ENCODE measurements at places on chromosomes 16 and 17.

- no peak for DNase-seq
Measured at GRCh38 chr17:17107891-17108431, 65.7 kb downstream of the MPRIP start.

- no peak for DNase-seq
Measured at GRCh38 chr16:31451681-31452351, 7.5 kb upstream of the ARMC5 start.

- DNase-seq: no peak
Measured at GRCh38 chr16:12252616-12253015, 276.1 kb downstream of the SNX29 start.

DNA sequence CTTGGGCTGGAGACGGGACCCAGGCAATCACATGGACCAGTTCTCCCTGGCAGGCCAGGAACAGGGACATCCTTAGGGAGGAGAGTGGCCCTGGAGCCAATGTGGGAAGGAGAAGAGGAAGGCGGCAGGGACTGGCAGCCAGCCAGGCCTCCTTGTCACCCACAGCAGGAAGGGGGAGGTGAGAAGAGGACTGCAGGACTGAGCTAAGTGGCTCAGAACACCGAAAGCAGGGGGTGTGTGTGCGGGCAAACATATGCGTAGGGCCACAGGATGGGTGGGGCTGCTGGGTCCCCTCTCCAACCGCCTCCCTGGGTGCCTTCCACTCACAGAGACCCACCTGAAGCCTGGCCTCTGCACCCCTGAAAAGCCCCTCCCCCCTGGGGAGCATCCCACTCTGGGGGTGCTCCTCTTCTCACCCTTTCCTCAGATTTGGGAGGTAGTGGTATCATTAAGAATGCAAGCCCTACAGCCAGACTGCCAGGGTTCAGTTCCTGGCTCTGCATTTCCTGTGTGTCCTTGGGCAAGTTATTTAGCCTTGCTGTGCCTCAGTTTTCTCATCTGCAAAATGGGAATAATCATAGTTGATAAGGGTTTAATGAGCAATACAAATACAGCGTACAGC lies 8.1 kb downstream of the PNMT start:
- no peak for DNase-seq

- DNase-seq: no peak
Measured at GRCh38 chr17:1529863-1530262, 13.5 kb upstream of the INPP5K start.

DNA sequence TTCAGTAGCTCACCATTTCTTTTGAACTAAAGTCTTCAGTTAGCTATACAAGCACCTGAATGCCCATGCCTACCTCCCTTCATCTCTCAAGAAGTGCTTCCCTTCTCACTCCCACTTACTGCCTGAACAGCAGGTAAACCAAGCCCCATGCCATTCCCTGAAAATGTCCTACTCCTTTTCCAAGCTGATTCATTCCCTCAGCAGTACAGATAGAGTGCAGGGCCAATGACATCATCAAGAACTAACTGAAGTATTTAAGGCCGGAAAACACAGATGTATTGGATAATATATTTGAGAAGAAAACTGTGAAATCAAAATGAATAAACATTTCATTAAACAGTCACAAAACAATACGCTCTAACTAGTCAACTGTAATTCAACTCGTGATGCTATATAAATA lies 478.8 kb upstream of the CDH11 start:
- no peak for DNase-seq

DNA sequence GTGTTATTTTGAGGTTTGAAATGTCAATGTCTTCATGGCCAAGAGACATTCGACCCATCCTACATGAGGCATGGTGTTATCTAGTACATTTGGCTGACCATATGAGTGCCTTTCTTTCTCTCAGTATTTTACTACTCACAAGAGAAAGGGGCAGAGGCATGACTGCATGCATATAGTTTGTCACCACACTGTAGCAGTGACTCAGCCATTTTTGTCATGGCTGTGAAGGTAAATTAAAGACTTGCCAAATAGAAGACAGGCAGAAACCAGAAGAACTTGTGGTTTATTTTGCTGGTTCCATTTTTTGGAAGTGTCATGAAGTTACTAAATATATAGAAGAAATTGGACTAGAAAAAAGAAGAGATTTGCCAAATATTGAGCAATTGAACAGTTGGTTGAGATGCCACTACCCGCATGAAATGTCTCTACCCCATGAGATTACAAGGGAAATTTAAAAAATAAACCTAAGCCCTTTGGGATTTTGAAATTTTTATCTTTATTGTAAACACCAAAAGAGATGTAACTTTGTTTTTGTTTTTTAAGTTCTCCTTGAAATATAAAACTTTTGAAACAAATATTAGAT lies 170.3 kb downstream of the CHD9 start:
- no peak for DNase-seq

- DNase-seq: no peak
Measured at GRCh38 chr17:45924332-45924820, 30.0 kb downstream of the MAPT start.

- no peak for DNase-seq
Measured at GRCh38 chr16:68420366-68420942, 27.9 kb downstream of the SMPD3 start.

GRCh38 chr16:53549970-53550690 lies 47.1 kb upstream of the AKTIP start:
- peak; percentile 22 for DNase-seq

- DNase-seq: no peak
Measured at GRCh38 chr16:29912087-29912486, 11.8 kb downstream of the ASPHD1 start.

DNA sequence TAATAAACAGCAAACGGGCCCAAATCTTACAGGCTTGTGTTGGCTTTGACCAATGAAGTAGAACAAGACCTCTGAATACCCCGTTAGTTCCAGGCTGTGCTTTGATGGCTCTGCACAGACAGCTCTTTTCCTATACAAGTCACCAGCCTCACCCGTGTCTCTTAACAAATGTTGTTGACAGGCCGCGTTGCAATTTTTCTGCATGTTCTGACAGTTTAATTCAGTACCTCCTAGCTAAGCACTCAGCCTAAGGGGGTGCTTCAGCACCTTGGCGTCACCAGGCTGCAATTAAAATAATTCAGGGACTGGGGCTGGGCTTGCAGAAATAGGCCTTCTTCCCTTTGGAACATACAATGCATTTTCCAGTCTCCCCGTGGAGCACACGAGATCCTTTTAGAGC lies 500.1 kb downstream of the MAF start:
- DNase-seq: no peak

GRCh38 chr16:4136229-4136813 lies 20.1 kb upstream of the ADCY9 start:
- no peak for DNase-seq

- DNase-seq: no peak
Measured at GRCh38 chr16:29743827-29744531, 1.8 kb downstream of the C16orf54 start.

- no peak for DNase-seq
Measured at GRCh38 chr16:86614699-86615098, 36.4 kb downstream of the FOXL1 start.

GRCh38 chr16:76583466-76583865 lies 306.3 kb downstream of the CNTNAP4 start:
- DNase-seq: no peak

GRCh38 chr16:1602285-1602684 lies 9.6 kb downstream of the IFT140 start:
- no peak for DNase-seq

- DNase-seq: no peak
Measured at GRCh38 chr17:34728771-34729310, 149.5 kb downstream of the TMEM132E start.

DNA sequence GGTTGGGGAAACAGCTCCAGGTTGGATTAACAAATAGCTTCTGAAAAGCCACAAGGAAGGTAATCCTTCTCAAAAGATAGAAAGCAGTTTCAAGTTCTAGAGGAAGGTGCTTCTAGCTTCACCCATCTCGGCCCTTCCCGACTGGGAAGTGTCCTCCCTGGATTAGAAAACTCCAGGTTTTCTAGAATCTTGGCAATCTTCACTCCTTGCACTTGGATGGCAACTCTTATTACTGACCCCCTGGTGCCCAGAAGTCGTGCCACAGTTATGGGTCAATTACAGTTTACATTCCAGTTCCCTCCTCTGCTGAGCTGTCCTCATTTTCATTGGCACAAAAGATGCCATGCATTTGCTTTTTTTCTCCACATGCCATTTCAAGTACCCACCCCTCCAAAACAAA lies 65.6 kb downstream of the SMG6 start:
- DNase-seq: no peak

DNA sequence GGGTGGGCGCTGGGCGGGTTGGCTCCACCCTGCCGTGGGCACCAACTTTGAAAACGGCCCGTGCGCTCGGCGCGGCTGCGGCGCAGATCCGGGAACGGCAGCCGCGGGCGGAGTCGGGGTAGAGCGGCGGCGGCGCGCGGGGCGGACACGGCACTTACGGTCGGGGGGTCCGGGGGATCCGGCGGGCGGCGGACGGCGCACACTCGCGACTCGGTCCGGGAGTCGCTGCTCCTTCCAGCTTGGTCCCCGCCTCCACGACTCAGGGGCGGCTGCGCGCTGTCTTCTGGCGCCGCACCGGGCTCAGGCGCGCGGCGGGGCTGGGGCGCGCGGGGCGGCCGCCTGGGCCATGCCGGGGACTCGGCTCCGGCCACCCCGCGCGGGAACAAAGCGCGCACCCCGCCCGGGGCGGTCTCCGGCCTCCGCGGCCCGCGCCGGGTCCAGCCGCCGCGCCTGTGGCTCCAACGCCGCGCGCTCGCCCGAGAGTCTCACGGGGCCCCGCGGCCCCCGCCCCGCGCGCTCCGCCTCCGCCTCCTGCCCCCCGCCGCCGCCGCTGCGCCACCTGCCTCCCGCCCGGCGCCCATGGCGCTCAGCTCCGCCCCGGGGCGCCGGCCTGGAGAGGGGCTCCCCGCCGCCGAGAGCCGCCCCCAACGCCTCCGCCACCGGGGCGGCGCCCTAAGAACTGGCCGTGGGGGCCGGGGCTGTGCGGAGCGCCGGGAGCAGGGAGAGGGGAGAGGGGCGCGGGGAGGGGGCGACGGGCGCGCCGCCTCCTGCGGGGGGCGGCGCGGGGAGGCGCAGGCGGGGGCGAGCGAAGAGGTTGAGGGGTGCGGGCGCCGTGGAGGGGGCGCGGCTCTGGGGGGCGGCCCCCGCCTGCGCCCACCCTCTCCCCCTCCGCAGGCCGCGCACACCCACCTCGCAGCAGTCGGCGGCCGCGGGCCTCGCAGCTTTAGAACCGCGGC lies 35.9 kb downstream of the CBFA2T3 start:
- no peak for DNase-seq

DNA sequence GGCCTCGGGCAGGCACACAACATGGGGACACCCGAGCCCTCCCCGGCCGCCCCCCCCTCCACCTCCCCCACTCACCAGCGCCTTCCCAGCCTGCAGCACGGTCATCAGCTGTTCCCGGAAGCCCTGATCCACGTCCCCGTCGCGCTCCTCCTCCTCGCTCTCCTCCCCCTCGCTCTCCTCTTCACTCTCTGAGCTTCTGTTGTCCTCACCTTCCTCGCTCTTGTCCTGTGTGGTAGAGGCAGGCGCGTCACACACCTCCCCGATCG lies 10.3 kb downstream of the MYBBP1A start:
- DNase-seq: no peak

DNA sequence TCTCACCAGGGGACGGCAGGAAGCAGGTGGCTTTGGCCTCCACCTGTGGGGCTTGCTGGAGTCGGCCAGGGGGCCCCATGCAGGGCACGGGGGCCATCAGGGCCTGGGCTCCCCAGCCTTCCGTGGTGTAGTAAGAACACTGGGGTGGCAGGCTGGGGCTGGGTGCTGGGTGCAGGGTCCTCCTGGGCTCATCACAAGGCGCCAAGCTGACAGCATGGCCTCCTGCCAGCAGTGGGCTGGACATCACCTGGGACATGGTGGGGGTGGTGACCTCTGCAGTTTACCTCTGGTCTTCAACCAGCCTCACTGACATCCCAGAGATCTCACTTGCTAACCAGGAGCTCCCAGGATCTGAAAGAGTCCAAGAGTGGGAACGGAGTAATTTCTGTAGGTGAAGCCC lies 5.3 kb downstream of the TNS4 start:
- DNase-seq: no peak

- no peak for DNase-seq
Measured at GRCh38 chr16:3952737-3953131, 72.2 kb upstream of the CREBBP start.

- DNase-seq: no peak
Measured at GRCh38 chr17:75078284-75079022, 9.3 kb upstream of the SLC16A5 start.

- DNase-seq: peak; percentile 54
Measured at GRCh38 chr16:75110637-75111513, 5.7 kb downstream of the LDHD start.

GRCh38 chr16:88687676-88688012 lies 1.3 kb upstream of the SNAI3 start:
- DNase-seq: no peak

- peak; percentile 56 for DNase-seq
Measured at GRCh38 chr17:74368341-74369081, 1.2 kb downstream of the GPR142 start.

- DNase-seq: no peak
Measured at GRCh38 chr17:64358261-64358788, 32.3 kb downstream of the PECAM1 start.

DNA sequence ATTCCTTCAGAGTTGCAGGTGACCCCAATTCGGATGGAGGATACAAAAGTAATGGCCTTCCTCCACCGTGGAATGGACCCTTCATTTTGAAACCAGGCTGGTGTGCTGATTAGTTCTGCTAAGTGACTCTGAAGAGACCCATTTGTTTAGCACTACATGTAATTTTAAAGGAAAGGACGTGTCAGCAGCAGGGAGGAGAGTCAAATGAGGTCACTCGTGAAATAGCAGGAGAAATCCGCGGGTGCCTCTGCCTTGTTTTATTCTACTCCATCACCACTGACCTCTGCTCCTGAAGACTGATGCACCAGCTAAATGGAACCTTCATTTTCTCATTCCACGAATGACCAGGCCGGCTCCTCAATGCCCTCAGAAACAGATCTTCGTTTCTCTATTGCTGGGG lies 589.2 kb downstream of the CDH11 start:
- no peak for DNase-seq

DNA sequence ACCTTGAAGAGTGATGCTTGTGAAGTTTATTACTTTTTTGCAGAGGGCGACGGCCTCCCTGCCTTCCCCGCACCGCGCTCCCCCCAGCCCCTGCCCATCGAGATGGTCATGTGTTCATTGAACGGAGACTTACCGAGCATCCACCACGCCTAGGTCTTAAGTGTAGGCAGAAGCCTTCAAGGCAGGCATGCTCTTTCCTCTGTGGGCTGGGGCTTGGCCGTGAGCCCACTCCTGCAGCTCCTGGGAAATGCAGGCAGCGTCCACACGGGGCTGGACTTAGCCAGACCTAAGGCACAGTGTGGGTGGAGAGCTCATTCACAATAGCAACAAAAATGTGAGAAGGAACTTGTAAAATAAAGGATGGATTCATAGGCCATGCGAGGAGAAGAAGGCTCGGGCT lies 19.2 kb downstream of the RNF213 start:
- no peak for DNase-seq

DNA sequence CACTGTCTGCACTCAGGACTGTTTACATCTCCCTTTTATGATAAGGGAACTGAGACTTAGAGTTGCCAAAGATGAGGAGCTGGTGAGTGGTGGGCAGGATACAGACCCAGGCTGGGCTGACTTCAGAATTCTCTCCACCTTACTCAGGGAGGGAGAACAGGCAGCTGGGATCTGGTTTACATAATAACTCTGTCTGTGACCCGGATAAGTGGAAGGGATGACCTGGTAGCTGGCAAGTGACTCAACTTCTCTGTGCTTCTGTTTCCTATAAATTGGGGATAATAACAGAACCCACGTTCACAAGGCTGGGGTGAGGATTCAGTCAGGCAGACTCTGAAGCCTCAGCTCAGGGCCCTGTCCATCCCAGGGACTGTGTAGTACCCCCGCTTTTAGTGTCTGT lies 2.6 kb downstream of the SNX20 start:
- DNase-seq: no peak

All from stimulated activated CD8-positive, alpha-beta memory T cell treated with anti-CD3 and anti-CD28 coated beads, Interleukin-15, amount 100 ng/mL, for 24 hours (primary cell).